ENCODE measurements at places on chromosomes 6 and 20.

DNA sequence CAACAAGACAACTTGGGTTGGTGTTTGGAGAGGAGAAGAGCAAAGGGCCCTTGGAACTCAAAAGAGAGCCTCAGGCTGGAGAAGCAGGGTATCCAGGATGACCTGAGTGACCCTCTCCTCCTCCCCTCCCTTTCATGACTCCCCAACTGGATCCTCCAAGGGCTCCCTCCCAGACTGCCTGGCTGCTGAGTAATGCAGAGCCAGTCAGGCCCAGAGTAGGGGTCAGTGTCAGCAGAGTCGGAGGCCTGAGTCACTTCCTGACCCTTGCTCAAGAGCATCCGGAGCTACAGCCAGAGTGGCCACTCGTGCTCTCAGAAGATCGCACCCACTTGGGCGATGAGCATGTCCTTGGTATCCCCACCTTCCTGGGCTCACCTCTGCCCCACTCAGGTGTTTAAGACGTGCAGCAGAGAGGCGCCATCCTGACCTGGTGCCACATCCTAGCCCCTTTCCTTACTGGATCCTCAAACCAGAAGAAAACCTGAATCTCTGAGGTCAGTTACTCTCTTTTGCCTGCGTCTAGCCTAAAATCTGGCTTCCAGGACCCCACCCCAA lies 2.8 kb upstream of the MAPK13 start:
- DNase-seq: no peak

GRCh38 chr20:24868396-24868927 lies 80.6 kb upstream of the CST7 start:
- no peak for DNase-seq

DNA sequence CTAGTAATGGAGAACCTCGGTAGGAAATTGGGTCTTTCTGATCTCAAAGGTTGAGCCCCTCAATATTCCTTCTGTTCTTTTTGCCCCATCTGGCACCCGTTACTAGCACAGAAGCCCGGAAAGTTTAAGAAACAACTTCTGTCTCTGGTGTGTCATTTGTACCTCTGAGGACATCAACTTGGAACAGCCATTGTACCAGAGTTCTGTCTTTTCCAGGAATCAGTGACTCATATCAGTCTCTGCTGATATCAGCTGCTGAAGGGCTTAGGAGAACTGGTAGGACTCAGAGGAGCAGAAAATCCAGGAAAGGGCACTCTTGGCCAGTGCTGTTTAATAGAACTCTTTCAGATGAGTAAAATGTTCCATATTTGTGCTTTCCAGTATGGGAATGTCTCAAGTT lies 78.3 kb upstream of the CHD6 start:
- no peak for DNase-seq

GRCh38 chr6:37170273-37171200 lies 585 bp downstream of the PIM1 start:
- DNase-seq: peak; percentile 60

DNA sequence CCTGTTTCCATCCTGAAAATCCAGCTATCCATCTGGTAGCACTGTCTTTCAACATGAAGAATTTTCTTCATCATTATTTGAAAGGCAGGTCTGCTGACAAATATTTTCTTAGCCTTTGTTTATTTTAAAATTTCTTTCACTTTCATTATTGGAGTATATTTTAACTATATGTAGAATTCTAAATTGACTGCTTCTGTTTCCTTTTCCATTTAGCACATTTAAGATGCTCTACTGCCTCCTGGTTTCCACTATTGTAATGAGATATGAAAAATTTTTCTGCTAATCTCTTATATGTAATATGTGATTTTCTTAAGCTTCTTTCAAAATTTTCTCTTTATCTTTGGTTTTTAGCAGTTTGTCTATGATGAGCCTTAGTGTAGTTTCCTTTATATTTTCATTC lies 97.3 kb downstream of the TBC1D32 start:
- DNase-seq: no peak

- no peak for DNase-seq
Observed at GRCh38 chr6:73389854-73390253, 4.8 kb upstream of the DDX43 start.

DNA sequence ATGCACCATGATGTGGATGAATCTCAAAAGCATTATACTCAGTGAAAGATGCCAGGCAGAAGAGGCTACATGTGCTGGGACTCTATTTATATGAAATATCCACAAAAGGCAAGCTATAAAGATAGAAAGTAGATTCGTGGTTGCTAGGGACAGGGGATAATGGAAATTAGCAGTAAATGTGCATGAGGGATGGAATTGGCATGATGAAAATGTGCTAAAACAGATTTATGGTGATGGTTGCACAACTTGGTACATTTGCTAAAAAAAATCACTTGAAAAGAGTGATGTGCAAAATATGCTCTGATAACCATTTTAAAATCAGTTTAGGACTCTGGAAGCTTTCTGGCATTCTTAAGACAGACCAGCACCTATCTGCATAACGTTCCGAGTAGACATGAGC lies 61.6 kb downstream of the ALDH8A1 start:
- DNase-seq: no peak

- DNase-seq: no peak
Observed at GRCh38 chr20:17044891-17045290, 181.9 kb upstream of the PCSK2 start.

DNA sequence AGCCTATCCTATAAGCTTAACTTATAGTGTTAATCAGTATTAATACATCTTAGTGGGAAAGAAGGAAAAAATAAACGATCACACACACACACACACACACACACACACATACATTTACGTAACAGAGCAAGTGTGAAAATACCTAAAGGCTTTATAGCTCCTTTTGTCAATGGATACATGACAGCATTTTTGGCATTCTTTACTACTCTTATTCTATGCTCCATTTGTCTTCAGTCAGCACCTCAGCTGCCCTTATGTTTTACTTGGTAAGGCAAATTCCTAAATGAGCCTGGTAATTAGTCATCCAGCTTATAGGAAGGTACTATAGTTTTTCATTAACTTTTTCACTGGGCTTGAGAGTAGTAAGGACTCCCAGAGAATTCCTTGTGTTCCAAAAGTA lies 25.1 kb upstream of the SLC17A3 start:
- no peak for DNase-seq

DNA sequence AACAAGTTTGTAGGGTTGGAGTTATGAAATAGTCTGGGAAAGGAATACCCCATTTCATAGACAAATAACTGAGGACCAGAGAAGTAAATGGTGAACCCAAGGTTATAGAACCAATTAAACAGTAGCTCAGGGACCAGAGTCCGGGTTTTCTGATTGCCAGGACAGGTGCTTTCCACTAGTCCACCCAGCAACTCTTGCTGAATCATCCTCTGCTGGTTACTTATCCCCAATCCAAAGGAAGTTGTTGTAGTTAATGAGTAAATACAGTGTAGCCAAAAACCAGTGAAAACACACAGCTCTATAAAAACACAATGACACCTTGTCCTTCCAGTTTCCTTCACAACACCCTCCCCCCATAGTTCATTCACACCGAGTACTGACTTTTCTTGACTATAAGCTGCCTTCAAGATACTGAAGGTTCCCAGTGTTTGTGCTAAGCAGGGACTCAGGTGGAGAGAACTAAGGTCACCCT lies 766 bp upstream of the TINAG start:
- no peak for DNase-seq

Data from germinal center (tissue), 1 donor.